ENCODE measurements at places on chromosomes 11 and 22. TPM values are rescaled to one million over a fixed set of nuclear protein-coding genes. Genes with fewer than 3 reads are reported as not detected.

Gene CASP1
- total RNA-seq: 6.1 TPM

Gene ZNF214
- total RNA-seq: 0.88 TPM

Gene UPK3A
- not detected for total RNA-seq

Gene TSSC4
- 16.8 TPM for total RNA-seq

Gene CSTF3
- 13.6 TPM for total RNA-seq

Gene USP2
- total RNA-seq: 6.8 TPM

Gene SLC22A9
- 0.44 TPM for total RNA-seq

Gene TESMIN
- total RNA-seq: 3.6 TPM

Gene KCNK4
- not detected for total RNA-seq

Gene BUD13
- 8.5 TPM for total RNA-seq

Gene GLYATL1B
- total RNA-seq: not detected

Gene MPZL2
- total RNA-seq: 6.7 TPM

Gene MUC2
- not detected for total RNA-seq

Gene PRR33
- total RNA-seq: not detected

Gene RNF121
- 14.4 TPM for total RNA-seq

Gene LARGE2
- total RNA-seq: 20.4 TPM

Gene GSTT2B
- 9.4 TPM for total RNA-seq

Gene DDX6
- 54.8 TPM for total RNA-seq

Gene IL17REL
- total RNA-seq: not detected

Gene IGSF22
- total RNA-seq: 1.2 TPM

Gene SMIM38
- total RNA-seq: 1.5 TPM

Gene NLRP14
- 0.09 TPM for total RNA-seq

Gene ROBO3
- total RNA-seq: 1.5 TPM

All from pancreas (tissue), 10 donors.